ENCODE measurements at places on chromosomes 3 and 15.

DNA sequence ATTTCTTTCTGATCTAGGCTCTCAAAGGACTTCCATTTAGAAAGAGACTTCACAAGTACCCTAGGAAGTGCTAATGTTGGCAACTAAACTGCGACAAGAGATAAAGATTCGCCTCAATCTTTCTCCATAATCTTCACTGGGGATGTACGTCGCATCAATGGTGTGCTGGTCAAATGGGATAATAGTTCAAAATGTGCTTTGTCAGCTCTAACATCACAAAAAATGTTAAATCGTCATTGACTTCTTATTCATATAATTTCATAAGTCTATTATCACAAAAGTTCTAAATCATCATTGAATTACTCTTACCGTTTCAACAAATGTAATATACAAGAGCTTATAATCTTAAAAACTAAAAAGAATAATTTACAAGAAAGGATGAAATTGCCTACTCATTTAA is 727.7 kb downstream of the ROBO1 start:
- no peak for DNase-seq

GRCh38 chr3:113096188-113096892 is 105.6 kb downstream of the GTPBP8 start:
- no peak for DNase-seq

DNA sequence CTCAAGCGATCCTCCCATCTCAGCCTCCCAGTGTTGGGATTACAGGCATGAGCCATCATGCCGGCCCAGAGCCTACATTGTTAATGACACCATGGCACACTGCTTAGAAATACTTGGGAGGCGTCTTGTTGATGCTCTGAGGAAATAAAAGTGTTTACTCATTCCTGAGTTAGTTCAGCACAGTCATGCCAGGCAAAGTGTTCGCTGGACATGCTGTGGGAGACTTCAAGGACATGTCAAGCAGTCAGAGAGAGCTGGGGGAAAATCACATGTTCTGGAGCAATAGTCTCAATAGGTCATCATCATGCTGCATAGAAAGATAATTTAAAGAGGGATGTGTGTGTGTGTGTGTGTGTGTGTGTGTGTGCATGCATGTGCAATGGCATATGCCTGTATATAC is 37.5 kb downstream of the TTC23 start:
- no peak for DNase-seq

- DNase-seq, result peak; percentile 54
Observed at GRCh38 chr3:87145553-87145952, 81.6 kb upstream of the CHMP2B start.

DNA sequence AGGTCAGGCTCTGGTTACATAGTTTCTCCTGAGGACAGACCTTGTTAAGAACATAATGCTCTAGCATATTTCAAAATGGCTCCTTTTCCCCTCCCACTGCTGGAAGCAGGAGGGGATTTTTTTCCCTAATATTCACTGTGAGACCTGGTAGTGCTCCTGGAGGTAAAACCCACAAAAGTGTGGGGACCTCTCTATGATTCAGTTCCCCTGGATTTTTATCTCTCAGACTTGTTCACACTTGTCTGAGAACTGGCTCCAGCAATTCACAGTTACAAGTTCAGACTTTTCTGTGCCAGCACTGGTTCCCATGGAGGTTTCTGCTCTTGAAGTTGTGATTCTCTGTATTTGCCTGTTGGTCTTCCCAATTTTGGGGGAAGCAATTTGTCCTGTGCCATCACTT is 36.3 kb upstream of the PCOLCE2 start:
- DNase-seq, result no peak

- DNase-seq, result no peak
Observed at GRCh38 chr3:164452707-164453106, 625.6 kb downstream of the SI start.

Data from NCI-H82 (cell line).